ENCODE measurements at places on chromosomes 16 and 17.

GRCh38 chr17:78332991-78333390 is 26.9 kb downstream of the SOCS3 start:
- DNase-seq = no peak

- DNase-seq = no peak
Observed at GRCh38 chr17:76826330-76827068, 41.7 kb upstream of the MGAT5B start.

DNA sequence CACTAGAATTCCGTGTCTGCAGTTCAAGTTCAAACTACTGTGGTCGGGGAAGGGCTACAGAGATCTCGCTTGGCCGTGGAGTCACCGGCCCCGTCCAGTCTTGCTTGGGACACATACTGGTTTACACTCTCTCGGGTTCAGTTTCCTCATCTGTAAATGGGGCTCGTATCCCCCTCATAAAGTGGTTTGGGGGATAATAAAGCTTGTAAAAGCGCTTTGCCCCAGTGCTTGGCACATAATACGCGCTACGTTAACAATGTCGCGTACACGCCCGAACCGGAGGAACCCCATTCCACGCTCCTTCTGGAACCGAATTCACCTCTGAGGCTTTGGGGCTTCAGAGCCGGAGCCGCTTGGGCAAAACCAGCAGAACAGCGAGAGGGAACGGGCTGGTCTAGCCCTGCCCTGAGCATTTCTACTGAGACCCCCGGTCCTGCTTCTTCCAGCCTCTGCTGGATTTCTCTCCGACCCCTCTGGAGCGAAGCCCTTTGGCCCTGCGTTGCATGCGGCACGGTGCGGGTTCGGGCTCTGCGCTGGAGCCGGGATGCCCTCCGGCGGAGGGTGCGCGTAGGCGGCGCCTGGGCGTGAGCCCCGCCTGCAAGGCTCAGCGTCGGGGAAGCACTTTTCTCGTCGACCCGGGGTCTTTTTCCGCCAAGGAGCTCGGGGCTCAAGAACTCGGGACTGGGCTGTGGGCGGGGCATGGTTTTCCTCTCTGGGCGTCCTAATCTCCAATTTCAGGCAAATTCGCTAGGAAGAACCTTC is 26.1 kb upstream of the HOXB13 start:
- no peak for DNase-seq

GRCh38 chr16:67349172-67349571 is 22.6 kb downstream of the LRRC36 start:
- DNase-seq = no peak

DNA sequence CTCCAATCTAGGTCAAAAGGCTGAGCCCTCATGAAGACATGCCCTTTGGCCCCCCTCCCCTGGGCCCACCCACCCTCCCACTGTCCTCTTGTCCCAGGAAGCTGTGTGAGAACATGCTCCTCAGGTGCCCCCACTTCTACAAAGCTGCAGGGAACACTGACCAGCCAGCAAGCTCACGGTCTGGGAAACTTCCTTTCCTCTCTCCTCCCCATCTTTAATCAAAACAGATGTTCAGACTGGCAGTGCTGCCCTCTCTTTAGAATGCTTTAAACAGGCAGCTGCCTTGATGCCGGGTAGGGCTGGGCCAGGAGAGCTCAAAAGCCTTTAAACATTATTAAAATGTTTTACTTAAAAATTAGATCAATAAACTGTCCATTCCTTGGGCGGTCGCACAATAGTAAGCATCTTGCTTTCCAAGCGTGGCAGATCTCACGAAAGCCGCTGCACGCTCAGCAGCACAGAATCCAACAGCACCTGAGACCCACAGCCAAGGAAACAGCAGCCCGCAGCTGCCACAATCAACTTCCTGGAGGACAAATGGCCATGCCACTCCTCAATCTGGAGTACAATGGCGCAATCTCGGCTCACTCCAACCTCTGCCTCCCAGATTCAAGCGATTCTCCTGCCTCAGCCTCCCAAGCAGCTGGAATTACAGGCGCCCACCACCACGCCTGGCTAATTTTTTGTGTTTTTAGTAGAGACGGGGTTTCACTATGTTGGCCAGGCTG is 399.2 kb downstream of the SLC39A11 start:
- DNase-seq = no peak

DNA sequence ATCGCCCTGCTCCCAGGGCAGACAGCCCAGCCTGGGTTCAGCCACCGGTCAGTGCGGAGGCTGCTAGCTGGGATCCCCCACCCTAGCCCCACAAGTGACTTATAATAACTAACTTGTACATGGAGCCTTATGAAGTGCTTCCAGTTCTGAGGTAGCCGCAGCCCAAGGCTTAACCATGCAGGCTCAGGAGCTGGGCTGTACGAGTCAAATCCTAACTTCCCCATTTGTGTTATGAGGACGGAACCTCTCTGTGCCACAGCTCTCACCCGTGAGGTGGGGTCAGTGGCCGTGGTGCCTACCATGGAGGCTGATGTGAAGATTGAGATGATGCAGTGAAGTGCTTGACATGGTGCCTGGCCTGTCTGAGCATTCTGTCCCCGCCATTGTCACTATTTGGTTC is 27.8 kb upstream of the GOSR2 start:
- DNase-seq = no peak

DNA sequence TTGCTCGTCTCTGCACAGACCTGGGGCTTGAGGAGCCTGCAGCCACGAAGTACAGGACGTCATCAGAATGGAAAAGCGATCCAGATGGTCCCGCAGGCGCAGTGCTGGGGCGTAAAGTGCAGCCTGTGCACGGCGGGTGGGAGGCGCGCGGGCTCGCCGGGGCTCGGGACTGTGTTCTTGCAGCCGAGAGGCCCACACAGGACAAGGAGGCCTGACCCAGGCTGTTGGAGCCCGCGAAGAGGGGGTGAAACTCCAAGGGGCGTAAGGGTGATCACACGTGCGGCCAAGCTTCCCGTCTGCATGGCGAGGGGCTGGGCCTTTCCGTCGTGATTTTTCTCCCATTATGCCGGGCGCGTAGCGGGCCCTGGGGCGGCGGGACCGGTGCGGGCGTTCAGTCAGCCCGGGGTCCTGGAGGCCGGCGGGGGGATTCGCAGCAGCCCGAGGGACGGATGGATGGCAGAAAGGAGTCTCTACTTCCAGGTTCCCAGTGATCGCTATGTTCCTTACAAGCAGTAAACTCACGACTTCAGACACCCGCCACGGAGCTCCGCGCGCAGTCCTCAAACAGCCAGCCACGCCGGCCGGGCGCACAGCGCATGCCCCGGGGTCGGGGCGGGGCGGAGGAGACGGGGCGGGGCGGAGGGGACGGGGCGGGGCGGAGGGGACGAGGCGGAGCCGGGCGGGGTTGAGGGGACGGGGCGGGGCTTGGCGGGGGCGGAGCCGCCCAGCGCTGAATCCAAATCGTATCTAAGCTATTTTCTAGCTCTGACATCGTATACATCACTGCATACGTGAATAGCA is 141.0 kb upstream of the KCNJ18 start:
- peak; percentile 53 for DNase-seq

GRCh38 chr16:7140899-7141298 is 191.7 kb upstream of the RBFOX1 start:
- DNase-seq = no peak

- peak; percentile 63 for DNase-seq
Observed at GRCh38 chr16:67246081-67246755, 1.1 kb downstream of the FHOD1 start.

DNA sequence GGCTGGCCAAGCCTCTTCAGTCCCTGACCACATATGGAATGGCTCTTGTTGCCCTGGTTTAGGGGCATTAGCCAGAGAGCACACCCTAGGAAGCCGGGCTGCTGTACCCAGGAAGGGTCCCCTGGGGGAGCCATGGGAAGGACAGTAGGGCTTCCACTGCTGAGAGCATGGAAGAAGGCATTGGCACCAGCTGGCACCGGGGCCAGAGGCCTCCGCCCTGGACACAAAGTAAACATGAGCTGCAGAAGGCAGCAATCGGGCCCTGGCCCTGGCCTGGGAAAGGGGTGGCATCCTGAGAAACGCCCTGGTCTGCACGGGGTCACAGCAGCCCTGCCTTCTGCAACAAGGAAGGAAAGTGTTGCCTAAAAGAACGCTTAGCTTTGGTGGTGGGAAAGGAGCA is 49.4 kb downstream of the VAC14 start:
- no peak for DNase-seq

- no peak for DNase-seq
Observed at GRCh38 chr16:75287708-75288107, 36.3 kb upstream of the BCAR1 start.

GRCh38 chr16:81774348-81774747 is 4.7 kb upstream of the PLCG2 start:
- DNase-seq = no peak

DNA sequence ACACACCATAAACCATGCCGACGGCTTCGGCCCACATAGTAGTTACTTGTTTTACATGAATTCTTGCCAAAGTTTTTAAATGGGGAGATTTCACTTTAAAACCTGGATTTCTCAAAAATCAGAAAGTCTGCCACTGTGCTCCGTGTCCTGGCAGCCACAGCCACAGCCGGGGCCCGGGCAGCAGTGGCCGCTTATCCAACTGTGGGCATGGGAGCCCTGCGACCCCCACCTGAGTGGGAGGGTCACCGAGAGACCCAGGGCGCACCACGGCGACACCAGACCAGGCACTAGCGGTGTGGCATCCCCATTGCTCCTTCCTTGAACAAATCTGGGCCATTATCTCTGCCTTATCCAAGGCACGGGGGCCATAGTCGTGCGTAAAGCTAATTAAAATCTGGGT is 30.0 kb downstream of the ZNF469 start:
- DNase-seq = no peak

DNA sequence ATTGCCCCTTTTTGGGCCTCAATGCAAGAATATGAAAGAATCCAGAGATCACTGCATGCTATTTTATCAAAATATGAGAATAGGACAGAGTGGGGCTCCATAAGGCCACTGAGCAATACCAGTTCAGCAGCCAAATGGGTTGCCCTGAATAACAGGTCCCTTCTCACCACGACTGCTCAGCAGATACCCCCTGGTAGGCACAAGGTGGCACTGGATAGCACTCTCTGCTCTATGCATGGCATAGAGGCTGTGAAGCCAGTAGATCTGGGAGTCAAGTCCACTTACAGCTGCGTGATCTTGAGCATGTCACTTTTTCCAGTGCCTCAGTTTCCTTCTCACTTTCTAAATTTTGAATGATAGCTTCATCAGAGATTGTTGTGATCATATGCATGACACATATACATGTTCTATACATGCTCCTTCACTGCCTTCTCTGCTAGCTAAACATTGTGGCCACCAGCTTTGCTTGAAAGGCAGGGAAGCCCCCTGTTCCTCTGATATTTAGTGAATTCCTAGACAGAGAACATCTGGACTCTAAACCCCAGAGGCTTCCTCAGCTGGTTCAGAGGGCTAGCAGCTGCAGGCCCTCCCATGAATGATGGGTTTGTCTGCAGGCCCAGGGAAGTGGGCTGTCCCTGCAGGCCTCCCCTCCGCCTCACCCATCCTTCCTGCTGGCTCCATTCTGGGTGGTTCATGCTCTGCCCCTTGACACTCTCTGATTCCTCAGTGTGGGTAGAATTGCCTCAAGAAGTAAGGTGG is 84.9 kb upstream of the ASIC2 start:
- no peak for DNase-seq

DNA sequence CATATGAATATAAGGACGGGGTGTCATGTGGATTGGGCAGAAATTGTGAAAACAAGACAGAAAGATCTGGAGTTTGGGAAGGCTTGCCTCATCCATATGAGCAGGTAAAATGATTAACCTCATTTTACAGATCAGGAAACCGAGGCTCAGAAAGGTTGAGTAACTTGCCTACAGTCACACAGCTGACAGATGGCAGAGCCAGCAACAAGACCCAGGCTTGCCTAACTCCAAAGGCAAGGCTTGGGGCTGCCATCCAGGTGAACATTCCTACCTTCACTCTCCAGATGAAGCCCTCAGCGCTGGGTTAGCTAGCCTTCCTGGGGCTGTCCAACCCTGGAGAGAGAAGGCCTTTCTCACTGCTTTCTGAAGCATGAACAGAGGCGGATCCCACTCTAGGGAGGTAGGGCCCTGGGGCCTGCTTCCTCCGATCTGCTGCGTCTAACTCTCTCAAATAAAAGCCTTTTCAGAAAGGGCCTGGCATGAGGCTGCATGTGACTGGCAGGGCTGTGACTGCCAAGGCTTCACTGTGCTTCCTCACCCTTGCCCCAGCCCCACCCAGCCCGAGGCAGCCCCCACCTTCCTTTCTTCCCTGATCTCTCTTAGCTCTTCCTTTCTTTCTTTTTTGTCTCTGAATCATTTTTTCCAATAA is 107.8 kb downstream of the GNAO1 start:
- DNase-seq = no peak

GRCh38 chr17:260031-260791 is 78.8 kb upstream of the DOC2B start:
- DNase-seq = no peak

DNA sequence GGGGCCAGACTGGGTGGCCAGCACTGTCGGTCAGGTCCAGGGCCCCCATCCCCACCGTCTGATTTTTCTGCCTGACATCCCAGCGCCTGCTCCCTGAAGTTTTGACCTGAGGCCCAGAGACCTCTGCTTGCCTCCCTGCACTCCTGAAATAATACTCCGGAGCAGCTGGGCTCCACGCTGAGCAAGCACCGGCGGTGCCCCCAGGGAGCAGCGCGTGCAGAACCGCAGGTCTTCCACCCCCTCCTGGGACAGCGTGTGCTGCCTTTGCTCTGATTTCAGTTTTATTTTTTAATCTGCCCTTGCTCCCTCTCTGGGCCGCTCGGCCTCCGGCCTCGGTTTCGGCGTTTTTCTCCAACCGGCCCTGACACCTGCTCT is 132.4 kb upstream of the GSE1 start:
- no peak for DNase-seq

- no peak for DNase-seq
Observed at GRCh38 chr16:65532258-65532657, 410.4 kb upstream of the CDH11 start.

- no peak for DNase-seq
Observed at GRCh38 chr16:47213761-47214440, 70.2 kb upstream of the NETO2 start.

GRCh38 chr16:27829975-27830374 is 233.5 kb downstream of the GSG1L start:
- no peak for DNase-seq

GRCh38 chr16:12317856-12318537 is 341.5 kb downstream of the SNX29 start:
- DNase-seq = no peak

GRCh38 chr16:11105038-11105903 is 150.7 kb downstream of the SOCS1 start:
- peak; percentile 53 for DNase-seq

- DNase-seq = no peak
Observed at GRCh38 chr17:30443721-30444120, 33.5 kb upstream of the GOSR1 start.

- no peak for DNase-seq
Observed at GRCh38 chr16:56332464-56333079, 92.8 kb downstream of the AMFR start.

- no peak for DNase-seq
Observed at GRCh38 chr16:61730997-61731396, 305.2 kb downstream of the CDH8 start.

GRCh38 chr16:66728117-66728787 is 23.2 kb downstream of the DYNC1LI2 start:
- DNase-seq = no peak

GRCh38 chr16:4667203-4667963 is 26.0 kb upstream of the NUDT16L1 start:
- DNase-seq = no peak

- no peak for DNase-seq
Observed at GRCh38 chr16:81694494-81695280, 84.4 kb upstream of the PLCG2 start.

- no peak for DNase-seq
Observed at GRCh38 chr16:3088925-3089716, 10.0 kb downstream of the ZSCAN10 start.

Data from GM12892 (cell line).